ENCODE measurements at places on chromosomes 5 and 9.
A peak's percentile ranks its signal among the peaks of the same experiment; 100 is the strongest.

DNA sequence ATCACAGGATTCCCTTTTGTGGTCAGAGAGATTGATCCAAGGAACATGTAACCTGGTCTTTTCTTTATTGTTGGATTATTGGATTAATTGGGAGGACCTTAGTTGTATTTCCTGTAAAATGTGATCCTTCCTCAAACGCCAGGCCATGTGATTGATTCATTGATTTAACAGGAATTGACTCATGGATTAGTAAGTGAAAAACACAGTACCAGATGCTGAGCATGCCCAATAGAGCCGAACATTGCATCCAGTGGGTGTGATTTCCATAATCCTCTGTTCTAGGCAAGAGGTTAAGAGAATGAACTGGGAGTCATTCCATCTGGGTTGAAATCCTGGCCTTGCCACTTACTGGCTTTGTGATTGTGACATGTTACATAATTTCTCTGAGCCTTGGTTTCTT lies 522.3 kb downstream of the MAT2B start:
- no peak for DNase-seq

- DNase-seq = no peak
Observed at GRCh38 chr9:114856942-114857315, 51.1 kb upstream of the TNFSF15 start.

DNA sequence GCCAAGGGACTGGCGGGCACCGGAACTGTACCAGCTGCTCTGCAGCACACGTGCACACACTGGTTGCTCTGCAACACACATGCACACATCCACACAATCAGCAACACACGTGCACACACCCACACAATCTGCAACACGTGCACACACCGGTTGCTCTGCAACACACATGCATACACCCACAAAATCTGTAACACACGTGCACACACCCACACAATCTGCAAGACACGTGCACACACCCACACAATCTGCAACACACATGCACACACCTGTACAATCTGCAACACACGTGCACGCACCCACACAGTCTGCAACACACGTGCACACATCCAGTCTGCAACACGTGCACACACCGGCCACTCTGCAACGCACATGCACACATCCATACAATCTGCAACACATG lies 17.9 kb downstream of the PLEKHG4B start:
- DNase-seq = no peak

DNA sequence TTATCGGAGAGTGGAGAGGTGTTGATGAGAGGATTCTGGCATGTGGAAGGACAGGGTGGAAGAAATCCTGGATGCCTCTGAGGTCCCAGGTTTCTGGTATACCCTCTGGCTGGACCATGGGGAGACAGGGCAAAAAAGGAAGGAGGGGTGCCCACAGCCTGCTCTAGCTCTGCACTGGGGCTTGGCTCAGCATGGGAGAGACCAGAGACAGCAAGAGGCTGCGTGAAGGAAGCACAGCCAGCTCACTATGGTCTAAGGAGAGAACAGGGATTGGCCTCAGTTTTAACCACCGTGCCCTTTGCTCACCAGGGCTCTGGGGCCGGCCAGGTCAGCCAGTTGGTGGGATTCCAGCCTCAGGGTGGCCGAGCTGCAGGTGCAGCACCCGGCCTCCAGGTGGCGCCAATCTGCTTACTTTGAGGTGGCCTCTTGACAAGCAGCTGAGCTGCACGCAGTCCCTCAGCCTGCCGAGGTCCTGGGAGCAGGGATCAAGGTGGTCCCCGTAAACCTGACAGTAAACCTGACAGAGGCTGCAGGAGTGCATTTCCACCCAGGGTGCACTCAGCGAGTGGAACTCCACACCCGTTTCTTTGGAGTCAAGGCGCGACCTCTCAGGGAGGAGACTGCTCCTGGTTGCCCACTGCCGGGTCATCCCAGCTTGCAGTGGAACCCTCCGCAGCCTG lies 25.0 kb upstream of the SPTLC1 start:
- peak; percentile 59 for DNase-seq

DNA sequence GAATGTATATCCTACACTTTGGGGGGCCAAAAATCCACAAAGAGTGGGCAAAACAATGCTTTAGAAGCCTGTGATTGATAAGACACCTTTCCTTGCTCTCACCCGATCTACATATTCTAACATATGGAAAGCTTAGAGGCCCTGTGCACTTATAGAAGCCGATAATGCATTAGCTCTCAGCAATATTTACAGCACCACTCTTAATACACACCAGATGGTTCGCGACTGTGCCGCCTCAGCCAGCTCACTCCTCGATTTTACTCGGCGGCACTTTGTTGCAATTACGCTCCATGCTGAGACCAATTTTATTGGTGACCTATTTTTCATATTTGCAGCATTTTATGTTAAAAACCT lies 18.8 kb downstream of the NR2F1 start:
- DNase-seq = no peak

DNA sequence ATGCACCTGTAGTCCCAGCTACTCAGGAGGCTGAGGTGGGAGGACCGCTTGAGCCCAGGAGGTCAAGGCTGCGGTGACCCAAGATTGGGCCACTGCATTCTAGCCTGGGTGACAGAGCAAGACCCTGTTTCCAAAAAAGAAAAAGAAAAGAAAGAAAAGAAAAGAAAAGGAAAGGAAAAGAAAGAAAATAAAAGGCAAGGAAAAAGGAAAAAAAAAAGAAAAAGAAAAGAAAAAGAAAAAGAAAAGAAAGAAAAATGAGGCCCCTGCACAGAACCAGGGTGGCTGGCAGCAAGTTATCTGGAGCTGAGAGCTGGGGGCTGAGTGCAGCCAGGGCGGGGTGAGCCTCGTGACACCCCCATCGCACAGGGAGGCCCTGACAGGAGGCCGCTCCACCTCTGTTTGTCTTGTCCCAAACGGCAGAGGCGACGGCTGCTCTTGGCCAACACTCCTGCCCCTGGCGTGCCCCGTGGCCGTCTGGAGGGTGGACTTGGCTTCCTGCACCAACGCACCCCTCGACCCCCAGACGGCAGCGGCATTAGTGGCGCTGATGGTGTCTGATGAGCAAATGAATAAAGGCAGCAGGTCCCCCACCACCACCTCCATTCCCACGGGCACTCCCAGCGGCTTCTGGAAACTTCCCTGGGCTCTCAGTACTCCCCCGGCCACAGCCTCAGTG lies 16.7 kb downstream of the EXD3 start:
- DNase-seq = no peak

- no peak for DNase-seq
Observed at GRCh38 chr9:108950168-108950567, 16.0 kb downstream of the ABITRAM start.

GRCh38 chr9:136346927-136347465 lies 16.5 kb downstream of the DNLZ start:
- no peak for DNase-seq

DNA sequence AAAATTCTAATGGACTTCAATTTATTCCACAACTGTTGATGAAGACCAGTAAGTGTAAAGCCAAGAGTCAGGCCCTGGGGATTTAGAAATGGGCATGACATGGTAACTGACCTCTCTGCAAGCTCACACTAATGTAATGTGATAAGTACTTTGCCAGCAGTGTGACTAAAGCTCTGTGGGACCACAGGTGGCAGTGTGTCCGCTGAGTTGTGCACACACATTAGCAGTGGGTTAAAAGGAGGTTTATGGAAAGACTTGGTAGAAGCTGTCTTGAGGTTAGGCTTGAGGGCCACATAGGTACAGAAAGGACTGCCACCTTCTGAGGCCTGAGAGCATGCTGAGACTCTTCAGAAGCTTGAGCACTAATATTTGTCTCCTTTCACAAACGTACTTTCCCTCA lies 67.6 kb downstream of the UBAP1 start:
- DNase-seq = no peak

DNA sequence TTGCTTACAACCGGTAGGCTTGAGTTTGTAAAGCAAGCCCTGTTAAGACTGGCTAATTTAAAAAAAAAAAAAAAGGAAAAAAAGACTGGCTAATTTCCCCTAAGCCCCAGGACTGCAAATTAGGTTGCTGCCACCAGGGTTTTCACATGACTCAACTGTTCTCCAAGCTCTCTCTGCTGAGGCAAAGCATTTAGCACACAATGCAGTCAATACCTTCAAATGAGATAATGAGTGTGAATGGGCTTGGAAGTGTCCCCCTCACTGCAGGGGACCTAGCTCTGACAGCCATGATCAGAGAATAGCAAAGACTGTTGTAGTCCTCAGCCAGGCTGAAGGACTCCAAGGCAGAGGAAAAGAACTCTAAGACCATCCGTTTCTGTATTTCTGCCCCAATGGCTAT lies 42.8 kb upstream of the ZSWIM6 start:
- DNase-seq = no peak

- DNase-seq = no peak
Observed at GRCh38 chr9:36717276-36717675, 144.6 kb downstream of the MELK start.

- no peak for DNase-seq
Observed at GRCh38 chr5:174387448-174387847, 336.9 kb upstream of the MSX2 start.

DNA sequence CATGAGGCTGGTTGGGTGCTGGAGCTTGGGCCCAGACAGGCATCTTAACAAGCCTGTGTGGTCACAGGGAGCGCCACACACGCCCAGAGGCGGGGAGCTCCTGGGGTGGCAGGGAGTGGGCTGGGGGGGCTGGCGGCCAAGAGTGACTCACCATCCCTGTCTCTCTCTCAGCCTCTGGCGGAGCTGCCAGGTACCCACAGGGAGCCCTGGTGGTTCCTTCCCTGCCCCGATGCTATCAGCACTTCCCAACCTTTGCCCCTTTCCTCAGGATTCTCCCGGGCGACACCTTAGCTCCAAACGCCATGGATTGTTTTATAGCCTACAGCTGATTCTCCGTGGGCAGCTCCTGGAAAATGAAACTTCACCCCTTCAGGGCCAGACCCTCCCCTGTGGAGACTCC lies 5.5 kb downstream of the SLC9A3 start:
- no peak for DNase-seq
